Effector CD8-positive, alpha-beta T cell (primary cell): ENCODE measurements at places on chromosomes 13 and 19.
A peak's percentile ranks its signal among the peaks of the same experiment; 100 is the strongest.

DNA sequence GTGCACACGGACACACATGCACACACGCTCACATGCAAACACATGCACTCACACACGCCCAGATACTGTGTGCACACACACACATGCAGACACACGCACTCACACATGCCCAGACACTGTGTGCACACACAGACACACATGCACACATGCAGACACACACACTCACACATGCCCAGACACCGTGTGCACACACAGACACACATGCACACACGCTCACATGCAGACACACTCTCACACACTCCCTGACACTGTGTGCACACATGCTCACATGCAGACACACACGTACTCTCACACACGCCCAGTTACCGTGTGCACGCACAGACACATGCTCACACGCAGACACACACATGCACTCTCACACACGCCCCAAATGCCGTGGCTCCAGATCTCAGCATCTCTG lies 137.2 kb upstream of the MCF2L start:
- no peak for DNase-seq

DNA sequence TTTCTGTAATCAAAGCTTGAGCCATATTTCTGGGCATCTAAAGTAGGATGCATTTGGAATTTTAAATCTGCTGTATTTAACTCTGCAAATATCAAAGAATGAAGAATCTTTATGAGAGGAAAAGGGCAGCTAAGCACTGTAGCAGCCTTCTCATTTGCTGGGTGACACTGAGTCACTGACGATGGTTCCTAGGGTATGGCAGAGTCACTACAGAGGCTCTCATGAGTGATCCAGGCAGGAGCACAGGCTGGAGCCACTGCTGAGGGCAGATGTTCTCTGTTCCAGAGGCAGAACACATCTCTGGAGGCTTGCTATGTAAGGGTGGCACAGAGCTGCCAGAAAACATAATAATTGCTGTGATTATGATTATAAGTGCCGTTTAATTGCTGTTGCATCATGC lies 340.7 kb upstream of the HTR2A start:
- DNase-seq = no peak

DNA sequence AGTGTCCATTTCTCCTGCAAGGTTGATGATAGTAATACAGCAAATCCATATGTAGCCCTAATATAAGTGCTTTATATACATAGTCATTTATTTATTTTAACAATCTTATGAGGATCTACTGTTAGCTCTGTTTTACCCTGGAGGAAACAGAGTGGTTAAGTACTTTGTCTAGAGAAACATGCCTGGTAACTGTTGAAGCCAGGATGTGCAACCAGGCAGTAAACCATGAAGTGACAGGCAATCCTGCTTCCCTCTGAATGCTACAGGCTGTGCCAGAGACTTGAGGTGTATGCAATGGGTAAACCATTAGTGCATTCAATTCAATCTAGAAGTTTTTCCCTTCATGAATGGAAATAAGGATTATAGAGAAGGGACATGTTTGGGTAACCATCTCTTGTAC lies 911.0 kb downstream of the PCDH17 start:
- no peak for DNase-seq

- no peak for DNase-seq
Measured at GRCh38 chr13:50360637-50361036, 345.4 kb downstream of the KCNRG start.

DNA sequence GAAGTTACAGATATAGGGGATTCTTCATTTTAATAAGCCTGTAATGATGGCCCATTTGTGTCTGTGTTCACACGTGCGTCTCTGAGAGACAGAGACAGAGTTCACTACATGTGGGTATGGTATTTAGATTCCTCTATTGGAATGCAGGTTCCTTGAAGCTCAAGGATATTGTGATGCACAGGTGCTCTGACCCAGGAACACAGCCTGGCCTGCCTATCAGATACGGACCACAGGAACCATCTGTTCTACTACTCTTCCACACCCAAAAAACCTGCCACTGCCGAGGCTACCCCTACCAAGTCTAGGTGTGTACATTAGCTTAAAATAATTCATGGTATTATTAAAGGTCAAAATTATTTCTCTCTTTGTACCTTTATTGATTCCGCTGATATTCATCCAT lies 289.2 kb downstream of the ATP8A2 start:
- DNase-seq = no peak

GRCh38 chr19:53903055-53903680 lies 5.9 kb upstream of the CACNG7 start:
- peak; percentile 7 for DNase-seq

DNA sequence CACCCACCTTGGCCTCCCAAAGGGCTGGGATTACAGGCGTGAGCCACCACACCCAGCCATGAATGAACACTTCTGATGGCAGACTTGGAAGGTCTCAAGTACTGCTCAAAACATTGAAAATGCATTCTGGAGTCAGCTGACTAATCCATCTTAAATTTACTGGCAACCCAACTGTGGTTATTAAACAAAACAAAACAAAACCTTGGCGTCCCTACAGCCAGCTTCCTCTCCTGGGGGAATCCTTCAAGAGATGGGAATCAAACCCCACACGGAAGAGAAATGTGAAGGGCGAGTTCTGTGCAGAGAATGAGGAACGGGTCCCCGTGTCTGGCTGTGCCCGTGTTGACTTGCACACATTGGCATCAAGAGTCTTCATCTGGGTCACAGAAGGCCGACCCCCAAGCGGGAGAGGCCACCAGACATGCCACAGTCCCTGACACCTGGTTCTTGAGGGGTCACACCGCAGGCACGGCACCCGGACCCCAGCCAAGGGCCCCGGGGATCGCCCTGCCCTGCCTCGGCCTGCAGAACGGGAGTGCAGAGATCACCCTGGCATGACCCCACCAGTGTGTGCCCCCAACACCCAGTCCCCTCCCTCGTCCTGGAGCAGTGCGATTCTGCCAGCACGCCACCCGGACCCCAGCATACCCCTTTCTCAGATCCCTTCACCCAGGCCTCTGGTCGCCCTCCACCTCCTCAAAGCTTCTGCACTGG lies 3.2 kb downstream of the MAP2K2 start:
- DNase-seq = no peak

- DNase-seq = no peak
Measured at GRCh38 chr13:92355213-92355612, 871.4 kb upstream of the GPC6 start.

GRCh38 chr13:71626421-71627117 lies 240.4 kb downstream of the DACH1 start:
- DNase-seq = no peak

GRCh38 chr13:98372876-98373275 lies 195.8 kb upstream of the RNF113B start:
- DNase-seq = no peak

- DNase-seq = no peak
Measured at GRCh38 chr13:53143757-53144339, 115.2 kb downstream of the OLFM4 start.

GRCh38 chr13:33744589-33745369 lies 73.2 kb upstream of the RFC3 start:
- DNase-seq = no peak

DNA sequence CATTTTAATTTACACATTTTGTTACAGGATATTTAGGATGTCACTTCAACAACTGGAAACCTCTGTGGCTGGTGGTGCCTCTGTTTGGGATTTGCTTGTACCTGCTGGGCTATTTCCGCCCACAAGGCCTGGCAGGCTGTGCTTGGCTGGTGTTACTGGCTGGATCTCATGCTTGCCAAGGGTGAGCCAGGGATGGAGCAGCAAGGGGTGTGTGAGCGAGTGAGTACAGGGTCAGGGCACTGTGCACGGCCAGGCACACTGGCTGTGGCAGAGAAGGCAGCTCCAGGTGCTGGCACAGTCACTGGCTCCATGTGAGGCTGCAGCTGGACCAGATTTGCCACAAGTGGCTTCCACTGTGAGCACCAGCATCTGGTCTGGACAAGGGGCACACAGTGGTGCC lies 1254.8 kb downstream of the SLITRK5 start:
- DNase-seq = no peak

DNA sequence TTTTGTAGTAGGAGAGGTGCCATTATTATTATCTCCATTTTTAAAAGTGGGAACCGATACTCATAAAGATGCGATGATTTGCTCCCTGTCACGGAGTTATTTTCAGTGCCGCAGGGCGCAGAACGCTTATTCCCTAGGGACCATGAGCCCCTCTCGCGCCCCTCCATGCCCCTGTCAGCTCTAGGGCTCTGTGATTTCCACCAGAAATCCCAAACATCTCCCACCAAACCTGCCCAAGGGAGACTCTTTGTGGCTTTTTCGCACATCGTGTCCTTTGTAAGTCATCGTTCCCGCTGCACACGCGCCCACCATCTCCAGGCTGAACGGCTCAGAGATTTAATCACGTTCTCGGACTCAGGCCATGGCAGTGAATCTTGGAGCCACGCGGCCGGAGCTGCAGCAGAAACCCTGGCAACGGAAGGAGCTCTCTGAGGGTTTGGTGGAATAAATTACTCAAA lies 105.1 kb downstream of the DNAJC15 start:
- DNase-seq = no peak

DNA sequence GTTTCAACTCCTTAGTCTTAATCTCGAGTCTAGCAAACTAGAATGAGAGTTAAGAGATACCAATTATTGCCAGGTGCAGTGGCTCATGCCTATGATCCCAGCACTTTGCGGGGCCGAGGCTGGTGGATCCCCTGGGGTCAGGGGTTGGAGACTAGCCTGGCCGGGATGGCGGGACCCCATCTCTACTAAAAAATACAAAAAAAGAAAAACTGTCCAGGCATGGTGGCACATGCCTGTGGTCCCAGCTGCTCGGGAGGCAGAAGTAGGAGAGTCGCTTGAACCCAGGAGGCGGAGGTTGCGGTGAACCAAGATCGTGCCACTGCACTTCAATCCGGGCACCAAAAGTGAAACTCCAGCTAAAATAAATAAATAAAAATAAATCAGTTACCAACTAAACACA lies 1119.5 kb upstream of the ATXN8OS start:
- DNase-seq = no peak

DNA sequence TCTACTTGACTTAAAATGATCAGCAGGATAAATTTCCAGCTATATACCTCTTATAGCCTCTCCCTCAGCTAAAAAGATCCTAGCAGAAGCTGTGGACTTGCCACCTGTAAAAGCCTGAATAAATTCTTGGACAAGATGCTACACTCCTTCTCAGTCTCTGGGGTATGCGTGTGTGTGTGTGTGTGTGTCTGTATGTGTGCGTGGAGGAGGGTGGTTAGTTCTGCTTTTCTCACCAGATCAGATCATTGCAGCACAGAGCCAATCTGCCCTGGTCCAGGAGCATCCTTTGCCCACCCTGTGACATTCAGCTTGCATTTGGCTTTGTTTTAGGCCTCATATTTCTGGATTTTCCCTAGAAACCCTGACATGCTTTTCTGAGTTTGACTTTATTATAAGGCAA lies 438.3 kb downstream of the RFC3 start:
- no peak for DNase-seq

DNA sequence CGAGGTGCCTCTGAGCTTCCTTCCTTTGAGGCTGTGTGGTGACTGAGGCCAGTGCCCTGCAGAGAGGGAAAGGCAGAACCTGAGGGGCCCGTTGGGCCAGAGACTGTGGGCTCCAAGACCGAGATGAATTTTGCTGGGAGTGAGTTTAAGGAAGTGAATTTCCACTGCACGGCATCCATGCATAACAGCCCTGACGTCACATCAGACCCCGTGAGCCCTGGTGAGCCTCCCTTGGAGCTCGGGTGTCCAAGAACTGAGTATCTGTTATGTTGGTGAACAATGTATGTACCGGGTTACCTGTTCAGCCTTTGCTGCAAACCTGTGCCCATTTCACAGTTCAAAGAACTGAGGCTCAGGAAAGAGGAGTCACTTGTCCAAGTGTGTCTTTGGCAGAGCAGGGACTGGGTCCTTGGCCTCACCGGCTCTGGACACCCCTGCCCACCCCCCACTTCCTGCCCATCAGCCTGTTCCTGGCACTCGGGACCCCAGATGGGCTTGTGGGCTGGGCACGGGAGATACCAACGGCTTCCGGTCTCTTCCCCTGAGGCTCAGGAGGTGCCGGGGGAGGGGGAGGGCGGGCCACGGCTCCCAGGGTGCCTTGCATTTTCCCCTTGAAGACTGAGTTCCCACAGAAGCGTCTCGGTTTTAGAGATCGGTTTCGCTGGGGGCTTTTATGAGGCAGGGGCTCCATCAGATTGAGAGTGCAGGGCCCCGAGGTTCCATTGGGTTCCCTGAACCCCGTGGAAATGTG lies 33.7 kb downstream of the NFILZ start:
- DNase-seq = peak; percentile 5

DNA sequence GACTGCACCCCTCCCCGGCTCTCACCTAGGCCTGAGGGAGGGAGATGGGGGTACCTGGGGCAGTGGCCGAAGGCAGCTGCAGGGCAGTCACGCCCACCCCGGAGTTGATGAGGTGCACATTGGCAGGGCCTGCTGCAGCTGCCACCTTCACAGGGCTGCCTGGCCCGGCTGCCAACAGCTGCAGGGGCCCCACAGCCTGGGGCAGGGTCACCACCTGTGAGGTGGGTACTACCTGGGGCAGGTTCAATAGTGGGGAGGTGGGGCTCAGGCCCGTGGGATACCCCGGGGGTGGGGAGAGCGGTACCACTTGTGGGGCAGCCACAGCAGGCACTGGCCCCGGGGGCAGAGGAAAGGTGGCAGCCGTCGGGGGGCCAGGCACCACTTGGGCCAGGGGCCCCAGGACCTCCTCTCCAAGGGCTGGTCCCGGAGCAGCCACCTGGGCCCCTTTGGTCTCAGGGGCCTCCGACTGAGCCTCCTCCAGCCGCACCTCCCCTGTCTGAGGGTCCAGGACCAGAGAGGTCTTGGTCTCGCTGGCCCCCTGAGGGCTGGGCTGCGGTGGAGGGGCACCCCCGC lies 2.7 kb downstream of the SIX5 start:
- DNase-seq = no peak

DNA sequence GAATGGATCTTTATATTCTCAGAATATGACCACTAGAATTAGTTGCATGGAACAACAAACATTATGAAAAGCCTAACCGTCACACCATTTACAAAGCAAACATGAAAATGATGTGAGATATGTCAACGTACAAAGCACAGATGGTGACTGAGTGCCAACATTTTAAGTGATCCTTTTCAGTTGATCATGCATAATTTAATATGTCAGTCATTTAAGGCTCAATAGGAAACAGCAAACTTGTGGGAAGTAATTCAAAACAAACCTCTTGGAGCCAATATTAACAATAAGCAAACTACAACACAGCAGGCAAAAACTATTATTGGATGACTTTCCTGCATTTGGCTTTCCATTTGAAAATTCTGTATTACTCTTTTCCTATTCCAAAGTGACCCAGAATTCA lies 277.6 kb downstream of the SLITRK6 start:
- DNase-seq = no peak

- DNase-seq = no peak
Measured at GRCh38 chr13:101626925-101627555, 174.6 kb downstream of the ITGBL1 start.

DNA sequence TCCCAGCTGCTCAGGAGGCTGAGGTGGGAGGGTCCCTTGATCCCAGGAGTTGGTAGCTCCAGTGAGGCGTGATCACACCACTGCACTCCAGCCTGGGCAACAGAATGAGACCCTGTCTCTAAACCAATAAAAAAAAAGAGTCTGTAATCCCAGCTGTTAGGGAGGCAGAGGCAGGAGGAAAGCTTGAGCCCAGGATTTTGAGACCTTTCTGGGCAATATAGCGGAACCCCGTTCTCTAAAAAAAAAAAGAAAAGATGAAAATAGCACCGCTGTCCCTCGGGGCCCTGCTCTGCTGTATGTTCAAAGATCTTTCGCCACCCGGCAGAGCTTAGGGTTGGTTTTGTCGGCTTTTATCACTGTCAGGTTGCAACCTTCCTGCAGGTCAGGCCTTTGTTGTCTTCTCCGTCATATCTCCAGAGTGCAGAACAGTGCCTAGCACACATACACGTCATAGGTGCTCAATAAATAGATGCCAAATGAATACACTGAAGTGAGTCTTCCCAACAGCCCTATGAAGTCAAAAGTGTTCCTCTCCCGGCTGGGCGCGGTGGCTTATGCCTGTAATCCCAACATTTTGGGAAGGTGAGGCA lies 13.4 kb upstream of the BCAM start:
- no peak for DNase-seq
